ENCODE measurements at places on chromosomes 2 and 18.

DNA sequence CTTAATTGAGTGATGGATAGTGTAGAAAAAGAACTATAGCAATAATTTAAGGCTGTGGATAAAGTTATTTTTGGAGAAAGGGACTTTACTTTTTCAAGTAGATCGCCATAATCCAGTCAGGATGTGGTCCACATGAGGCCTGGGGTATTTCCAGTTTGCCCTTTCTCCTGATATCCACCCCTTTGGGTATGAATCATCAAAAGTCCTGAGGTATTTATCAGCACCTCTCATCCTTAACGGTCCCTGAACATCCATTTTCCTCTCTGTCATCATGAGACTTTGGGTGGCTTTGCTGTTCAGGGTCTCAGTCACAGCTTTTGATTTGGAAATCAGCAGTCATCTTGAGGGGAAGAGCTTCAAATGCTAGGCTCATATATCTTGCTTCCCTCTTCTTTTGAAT lies 39.3 kb upstream of the ELAC1 start:
- no peak for DNase-seq

- no peak for DNase-seq
Observed at GRCh38 chr18:3121259-3121658, 98.5 kb downstream of the MYOM1 start.

GRCh38 chr2:21372654-21373053 lies 248.9 kb downstream of the TDRD15 start:
- DNase-seq: no peak

GRCh38 chr2:53819634-53820033 lies 32.8 kb downstream of the ERLEC1 start:
- DNase-seq: no peak

DNA sequence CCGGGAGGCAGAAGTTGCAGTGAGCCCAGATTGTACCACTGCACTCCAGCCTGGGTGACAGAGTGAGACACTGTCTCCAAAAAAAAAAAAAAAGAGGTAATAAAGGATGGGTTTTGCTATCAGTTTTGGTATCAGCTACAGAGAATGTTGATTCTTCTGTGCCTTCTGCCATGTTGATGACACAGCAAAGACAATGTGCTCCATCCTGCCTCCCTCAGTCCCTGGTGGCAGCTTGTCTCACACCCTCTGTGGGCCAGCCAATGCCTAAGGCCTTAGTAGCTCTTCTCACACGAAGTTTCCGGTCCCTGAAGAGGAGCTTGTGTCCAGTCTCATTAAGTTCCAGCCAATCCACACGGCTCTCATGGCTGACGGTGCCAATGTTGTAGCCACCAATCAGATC lies 17.6 kb downstream of the IFT172 start:
- no peak for DNase-seq

DNA sequence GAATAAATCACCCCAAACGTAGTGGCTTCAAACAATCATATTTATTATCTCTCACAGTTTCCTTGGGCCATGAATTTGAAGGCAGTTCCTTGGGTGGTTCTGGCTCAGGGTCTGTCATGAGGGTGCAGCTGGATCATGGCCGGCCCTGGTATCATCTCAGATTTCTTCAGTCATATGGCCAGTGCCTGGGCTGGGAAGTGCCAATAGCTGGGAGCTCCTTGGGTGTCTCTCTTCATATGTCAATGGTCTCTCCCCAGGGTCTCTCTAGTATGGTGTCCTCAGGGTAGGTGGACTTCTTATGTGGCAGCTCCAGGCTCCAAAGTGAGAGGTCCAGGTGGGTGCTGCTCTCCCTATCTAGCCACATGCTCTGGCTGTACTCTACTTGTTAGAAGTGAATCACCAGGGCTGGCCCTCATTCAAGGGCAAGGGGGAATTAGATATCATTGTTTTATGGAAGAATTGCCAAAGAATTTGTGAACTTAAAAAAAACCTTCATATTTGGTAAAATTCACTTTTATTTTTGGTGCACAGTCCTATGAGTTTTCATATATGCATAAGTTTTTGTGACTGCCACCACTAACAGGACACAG lies 15.4 kb downstream of the FHOD3 start:
- DNase-seq: no peak

DNA sequence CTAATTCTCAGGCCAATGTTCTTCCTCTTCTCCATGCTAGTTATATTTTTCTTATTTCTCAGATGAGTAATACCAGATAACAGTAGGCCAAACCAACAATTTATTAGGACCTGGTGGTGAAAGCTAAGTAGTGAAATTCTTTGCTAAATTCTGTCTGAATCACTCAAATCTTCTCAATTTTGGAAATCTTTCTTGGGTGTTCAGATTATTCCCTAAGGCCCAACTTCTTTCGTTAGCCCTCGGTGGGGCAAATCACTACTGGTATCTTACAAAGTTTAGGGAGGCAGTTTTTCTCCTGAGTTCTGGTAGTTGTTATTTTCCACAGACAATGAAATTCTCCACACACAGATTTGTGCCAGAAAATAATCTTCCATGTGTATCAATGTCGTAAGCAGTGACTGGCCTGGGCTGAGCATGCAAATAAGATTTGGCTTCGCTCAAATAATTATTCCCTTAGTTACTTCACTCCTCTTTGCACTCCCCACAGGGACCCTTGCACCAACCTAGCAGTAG lies 443.5 kb upstream of the SLC14A2 start:
- DNase-seq: no peak

GRCh38 chr2:216761133-216761532 lies 65.8 kb upstream of the IGFBP5 start:
- DNase-seq: no peak

Data from NCI-H1417 treated with DMSO at 0.1 percent for 48 hours (cell line).